ENCODE measurements at places on chromosomes 6 and 20.

- no peak for DNase-seq
Measured at GRCh38 chr6:45416700-45417099, 39.0 kb upstream of the SUPT3H start.

DNA sequence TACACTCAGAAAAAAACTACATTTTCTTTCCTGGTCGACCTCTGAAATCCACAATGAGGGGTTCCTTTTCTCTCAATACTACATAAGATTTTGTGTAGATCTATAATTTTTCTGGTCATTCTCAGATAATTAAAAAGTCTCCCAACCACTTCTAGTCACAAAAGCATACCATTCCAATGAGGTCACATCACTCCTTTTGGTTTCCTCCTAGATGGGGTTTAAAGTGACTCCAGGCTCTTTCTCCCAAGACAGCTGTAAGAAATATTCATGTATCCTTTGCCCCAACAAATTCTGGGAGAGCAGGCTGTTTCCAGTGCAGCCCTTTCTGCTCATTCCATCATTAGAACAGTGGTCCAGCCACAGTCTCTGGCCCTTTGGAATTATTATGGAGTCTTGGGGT is 43.1 kb upstream of the BEND6 start:
- no peak for DNase-seq

GRCh38 chr6:143772116-143773086 is 70.7 kb upstream of the LTV1 start:
- no peak for DNase-seq

- DNase-seq, result no peak
Measured at GRCh38 chr6:85191656-85192055, 258.2 kb upstream of the NT5E start.

- no peak for DNase-seq
Measured at GRCh38 chr6:49556429-49556837, 6.0 kb downstream of the C6orf141 start.

DNA sequence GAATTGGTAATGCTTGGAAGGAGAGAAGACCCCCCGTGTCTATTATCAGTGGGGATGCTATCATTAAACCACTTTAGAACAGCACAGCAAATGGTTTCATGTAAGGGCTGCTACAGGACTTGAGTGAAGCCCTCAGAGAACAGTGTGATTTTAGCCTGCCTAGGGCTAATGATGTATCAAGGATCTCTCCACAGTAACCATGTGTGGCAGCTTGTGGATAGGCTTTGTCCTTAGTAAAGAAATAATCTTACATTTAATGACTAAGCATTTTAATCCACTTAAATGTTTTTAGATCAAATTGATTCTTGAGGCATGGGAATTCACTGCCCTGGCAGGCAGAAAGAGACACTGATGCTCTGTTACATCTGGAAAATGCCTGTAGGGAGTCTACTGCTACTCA is 495.1 kb downstream of the NKAIN2 start:
- DNase-seq, result no peak

DNA sequence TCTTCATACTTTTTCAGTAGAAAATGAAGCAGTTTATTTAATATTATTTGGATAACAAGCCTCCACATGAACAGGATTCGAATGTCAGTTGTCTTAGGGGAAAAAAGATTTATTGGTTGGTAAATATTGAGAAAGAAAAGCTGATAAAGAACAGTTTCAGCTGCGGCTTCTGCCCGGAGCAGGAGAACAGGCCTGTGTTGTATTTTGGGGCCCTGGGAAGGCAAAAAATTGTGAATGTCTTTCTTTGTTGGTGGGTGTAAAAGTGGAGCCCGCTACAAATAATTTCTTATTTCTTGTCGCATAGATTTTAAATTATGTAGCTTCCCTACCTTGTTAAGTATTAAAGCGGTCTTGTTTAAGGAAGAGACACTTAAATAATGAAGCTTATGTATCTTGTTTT is 90.5 kb upstream of the PAX1 start:
- no peak for DNase-seq

- no peak for DNase-seq
Measured at GRCh38 chr6:15259766-15260098, 13.9 kb downstream of the JARID2 start.

- DNase-seq, result no peak
Measured at GRCh38 chr6:108733706-108734265, 114.4 kb upstream of the ARMC2 start.

GRCh38 chr6:37713529-37714119 is 15.9 kb upstream of the MDGA1 start:
- no peak for DNase-seq

DNA sequence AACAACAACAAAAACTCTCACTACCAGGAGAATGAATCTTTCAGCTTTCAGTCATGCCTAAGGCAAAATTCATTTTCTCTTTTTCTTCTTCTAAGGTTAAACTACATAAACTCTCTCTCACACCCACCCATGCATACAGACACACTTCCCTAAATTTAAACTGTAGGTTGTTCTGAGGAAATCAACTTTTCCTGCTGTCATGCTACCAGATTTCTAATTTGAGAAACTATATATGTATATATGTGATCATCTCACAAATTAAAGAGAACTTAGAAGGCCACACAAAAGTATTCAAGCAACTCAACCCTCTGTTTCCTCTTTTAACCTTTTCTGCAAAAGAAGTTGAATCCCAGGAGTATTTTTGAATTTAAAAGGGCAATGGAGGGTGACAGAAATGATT is 532.5 kb downstream of the KIF16B start:
- no peak for DNase-seq

- DNase-seq, result no peak
Measured at GRCh38 chr6:166751051-166751595, 124.1 kb upstream of the RPS6KA2 start.

DNA sequence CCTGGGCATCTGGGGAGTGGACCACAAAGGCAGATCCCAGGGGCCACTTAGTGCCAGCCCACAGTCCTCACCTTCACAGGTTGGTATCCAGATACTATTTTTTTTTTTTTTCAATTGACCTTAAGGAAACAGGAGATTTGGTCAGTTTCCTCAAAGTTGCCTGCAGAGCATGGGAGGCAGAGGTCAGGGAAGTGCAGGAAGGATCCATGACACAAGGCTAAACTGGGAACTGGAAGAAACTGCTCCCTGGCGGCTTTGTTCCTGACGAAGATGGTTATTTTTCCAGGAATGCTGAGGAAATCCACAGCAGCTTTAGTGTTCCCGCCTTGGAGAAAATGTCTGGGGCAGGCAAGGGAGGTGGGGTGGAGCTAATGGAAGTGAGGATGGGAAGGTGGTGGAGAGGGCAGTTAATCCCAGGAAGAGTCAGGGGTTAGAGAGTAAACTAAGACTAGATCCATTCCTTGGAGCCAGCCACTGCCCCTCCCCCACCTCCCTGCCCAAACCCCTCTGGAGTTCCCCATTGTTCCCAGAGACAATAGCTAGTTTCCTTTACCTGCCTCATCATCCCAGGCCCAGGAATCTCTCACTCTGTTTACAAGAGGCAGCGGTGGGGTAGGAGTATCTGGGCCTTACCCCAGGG is 14.3 kb upstream of the MYMX start:
- DNase-seq, result no peak

GRCh38 chr6:142697922-142698321 is 247.1 kb downstream of the HIVEP2 start:
- DNase-seq, result no peak

DNA sequence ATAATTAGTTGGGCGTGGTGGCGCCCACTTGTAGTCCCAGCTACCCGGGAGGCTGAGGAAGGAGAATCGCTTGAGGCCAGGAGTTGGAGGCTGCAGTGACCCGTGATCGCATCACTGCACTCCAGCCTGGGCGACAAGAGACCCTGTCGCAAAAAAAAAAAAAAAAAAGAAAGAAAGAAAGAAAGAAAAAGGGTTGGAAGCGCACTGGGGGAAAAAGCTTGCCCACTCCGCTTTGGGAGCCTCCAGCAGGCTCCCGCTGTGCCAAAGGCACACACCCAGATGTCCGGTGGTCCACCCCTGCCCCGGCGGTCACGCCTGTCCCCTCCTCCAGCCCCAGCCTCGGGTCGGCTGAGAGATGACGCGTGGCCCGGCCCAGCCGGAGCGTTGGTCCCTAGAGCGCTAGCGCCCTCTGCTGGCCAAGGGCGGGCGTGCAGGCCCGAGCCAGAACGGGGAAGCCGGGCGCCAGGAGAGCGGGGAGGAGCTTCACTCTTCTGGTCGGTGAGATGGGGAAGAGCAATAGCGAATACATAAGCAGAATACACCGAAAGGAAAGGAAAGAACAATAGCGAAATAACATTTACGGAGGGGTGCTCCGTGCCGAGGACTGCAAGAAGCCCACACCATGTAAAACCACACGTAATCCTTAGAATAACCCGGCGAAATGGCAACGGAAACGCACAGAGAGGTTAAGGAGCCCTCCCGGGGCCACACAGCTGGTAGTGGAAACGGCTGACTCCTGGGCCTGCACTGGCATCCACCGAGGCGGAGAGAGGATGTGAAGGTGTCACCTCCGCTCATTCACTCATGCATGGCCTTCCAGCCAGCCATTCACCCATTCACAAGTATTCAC is 41.7 kb downstream of the UBE2V1 start:
- DNase-seq, result peak; percentile 84

DNA sequence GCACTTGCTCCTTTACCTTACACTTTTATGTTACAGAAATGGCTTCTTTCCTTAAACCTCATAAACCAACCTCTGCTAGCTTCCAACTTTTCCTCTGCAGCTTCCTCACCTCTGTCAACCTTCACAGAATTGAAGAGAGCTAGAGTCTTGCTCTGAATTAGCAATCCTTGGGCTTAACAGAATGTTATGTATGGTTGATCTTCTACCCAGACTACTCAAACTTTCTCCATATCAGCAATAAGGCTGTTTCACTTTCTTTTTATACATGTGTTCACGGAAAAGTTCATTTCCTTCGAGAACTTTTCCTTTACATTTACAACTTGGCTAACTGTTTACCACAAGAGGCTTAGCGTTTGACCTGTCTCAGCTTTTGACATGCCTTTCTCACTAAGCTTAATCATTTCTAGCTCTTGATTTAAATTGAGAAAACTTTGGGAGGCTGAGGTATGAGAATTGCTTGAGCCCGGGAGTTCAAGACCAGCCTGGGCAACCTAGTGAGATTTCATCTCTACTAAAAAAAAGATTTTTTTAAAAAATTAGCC is 207.3 kb downstream of the BMP7 start:
- DNase-seq, result no peak

DNA sequence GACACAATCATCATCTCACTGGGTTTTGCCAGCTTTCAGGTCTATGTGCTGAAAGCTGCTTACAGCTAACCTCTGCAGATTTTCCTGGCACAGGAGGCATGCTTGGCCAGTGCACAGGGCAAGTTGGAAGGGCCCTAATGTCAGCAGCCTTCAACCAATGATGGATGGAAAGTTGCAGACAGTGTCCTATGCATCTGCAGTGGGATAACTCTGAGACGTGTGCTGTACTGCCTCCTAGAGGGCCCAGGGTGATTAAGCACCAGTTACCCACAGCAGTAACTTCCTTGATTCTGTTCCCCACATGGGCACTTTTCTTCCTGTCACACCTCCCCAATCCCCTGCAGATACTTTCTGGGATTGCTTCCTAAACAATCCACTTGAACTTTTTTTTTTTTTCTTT is 38.6 kb downstream of the OVOL2 start:
- DNase-seq, result no peak

DNA sequence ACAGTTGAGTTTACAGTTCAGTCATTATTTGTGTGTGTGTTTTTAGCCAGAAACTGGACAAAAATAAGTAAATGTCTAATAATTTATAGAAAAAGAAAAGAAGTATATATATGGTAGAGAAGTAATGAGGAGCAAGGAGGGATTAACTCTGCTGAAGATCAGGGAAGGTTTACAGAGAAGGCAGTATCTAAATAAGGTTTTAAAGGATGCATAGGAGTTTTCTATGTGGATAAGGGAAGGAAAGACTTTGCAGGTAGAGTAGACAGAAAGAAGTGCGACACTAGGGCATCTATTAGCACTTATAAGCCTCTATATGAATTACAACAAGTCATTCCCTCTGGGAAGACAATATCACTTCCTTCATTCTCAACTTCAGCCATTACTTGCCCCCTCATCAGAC is 34.3 kb downstream of the ISM1 start:
- no peak for DNase-seq

- DNase-seq, result no peak
Measured at GRCh38 chr6:65830151-65830550, 123.1 kb upstream of the EYS start.

DNA sequence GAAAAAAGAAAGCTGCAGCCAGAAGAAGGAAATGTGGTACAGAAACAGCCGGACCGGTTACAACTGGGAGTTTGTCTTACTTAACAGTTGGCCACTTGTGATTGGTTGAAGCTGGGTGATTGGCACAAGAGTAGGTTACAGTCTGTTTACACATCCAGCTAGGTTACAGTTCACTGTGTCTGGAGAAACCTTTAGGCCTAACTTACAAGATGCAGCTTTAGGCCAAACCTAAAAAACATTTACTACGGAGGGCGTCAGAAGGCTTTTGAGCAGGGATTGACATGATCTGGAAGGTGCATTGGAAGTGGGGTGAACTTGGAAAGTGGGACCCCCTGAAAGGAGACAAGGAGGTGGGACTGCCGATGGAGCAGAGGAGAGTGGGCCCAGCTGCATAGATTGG is 122.3 kb downstream of the BANF2 start:
- DNase-seq, result no peak

GRCh38 chr20:31497838-31498540 is 16.3 kb upstream of the HM13 start:
- DNase-seq, result no peak

- peak; percentile 6 for DNase-seq
Measured at GRCh38 chr20:52150440-52151258, 40.9 kb downstream of the ZFP64 start.

DNA sequence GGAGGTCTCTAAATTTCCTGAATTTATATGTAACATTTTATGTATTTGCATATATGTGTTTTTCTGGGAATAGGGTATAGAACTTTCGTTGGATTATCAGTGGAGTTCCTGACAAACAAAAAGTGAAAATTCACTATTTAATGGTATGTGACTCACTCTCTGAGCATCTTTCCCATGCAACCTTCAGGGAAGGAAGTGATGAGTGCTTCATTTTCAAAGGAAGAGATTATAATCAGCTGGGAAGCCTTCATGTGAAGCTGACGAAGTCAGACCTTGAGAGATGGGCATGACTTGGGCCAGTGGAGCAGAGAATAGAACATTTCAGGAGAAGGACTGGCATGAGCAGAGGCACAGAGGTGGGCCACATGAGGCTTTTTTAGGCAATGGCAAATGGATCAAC is 72.7 kb downstream of the FAXC start:
- no peak for DNase-seq

DNA sequence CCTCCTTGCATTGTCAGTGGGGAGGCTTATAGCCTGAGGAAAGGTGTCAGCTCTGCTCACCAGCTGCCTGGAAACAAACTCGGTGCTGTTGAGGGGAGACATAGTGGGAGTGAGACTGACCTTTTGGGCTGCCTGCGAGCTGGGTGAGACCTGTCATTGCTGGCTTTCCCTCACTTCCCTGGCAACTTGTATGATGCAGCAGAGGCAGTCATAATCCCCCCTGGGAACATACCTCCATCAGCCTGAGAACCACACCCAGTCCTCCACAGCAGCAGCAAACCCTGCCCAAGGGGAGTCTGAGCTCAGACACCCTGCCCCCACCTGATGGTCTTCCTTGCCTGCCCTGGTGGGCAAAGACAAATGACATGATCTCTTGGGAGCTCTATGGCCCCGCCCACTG is 521.2 kb upstream of the IMPG1 start:
- DNase-seq, result no peak

All from CD4-positive, alpha-beta T cell treated with Interleukin-6 at 100 ng/mL for 8 hours (primary cell).